ENCODE measurements at places on chromosomes 2 and 18.

DNA sequence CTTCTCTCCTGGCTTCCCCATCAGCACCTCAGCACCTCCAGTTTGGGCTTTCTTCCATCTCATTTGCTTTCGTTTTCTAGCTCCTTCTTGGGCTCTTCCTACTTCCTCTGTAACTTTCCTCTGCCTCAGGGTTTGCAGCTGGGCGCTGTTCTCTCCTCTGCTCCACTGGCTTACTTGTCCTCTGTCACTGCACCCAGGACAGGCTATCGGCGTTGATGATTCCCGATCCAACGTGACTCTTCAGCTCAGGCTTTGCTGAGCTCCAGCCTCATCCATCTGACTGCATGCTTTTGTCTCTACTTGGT, 362.4 kb downstream of the CYRIA start:
- DNase-seq: no peak

- no peak for DNase-seq
Measured at GRCh38 chr2:195768431-195768830, 111.4 kb downstream of the SLC39A10 start.

GRCh38 chr18:49161627-49162026, 210.9 kb upstream of the SMAD7 start:
- DNase-seq: peak; percentile 47

- peak; percentile 9 for DNase-seq
Measured at GRCh38 chr2:128808462-128809258, 490.0 kb upstream of the HS6ST1 start.

DNA sequence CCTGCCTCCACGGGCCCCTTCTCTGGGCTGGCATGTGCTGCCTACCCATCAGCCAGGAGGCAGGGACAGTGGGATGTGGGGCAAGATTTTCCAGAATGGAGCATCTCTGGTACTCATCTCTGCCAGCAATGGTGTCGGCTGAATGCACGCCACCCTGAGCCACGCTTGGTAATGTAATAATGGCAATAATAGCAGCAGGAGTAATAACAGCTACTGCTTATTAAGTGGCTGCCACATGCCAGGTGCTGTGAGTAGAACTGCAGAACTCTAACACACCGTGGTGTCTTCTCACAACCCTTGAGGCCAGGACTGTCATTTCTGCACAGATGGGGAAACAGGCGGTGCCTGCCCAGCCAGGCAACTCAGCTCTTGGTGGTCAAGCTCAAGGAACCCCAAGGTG, 113.6 kb downstream of the CELF4 start:
- DNase-seq: no peak

- no peak for DNase-seq
Measured at GRCh38 chr2:100862081-100862480, 42.1 kb downstream of the NPAS2 start.

GRCh38 chr2:21650569-21650968, 526.8 kb downstream of the TDRD15 start:
- DNase-seq: no peak

- no peak for DNase-seq
Measured at GRCh38 chr2:211328126-211328525, 771.7 kb downstream of the CPS1 start.

- no peak for DNase-seq
Measured at GRCh38 chr18:54280220-54280569, 10.9 kb downstream of the POLI start.

DNA sequence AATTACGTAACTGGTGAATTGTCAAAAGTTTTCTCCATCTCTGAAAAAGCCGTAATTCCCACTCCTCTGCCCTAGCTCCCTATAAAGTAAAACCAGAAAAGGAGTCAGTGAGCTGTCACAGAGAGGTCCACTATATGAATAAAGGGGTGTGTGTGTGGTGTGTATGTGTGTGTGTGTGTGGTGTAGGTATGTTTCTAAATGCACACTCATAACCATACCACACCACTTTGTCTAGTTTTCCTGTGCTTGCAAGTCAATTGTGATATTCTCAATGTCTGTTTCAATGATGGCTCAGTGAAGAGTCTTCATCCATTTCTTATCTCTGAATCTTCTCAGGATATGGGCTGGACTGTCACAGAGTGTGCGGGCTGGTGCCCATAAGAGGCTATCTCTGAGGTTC, 54.8 kb upstream of the CCDC68 start:
- DNase-seq: no peak

- no peak for DNase-seq
Measured at GRCh38 chr2:60677356-60677755, 78.7 kb upstream of the PAPOLG start.

GRCh38 chr18:46771141-46771540, 14.3 kb upstream of the ST8SIA5 start:
- no peak for DNase-seq

GRCh38 chr2:183072177-183072576, 6.4 kb upstream of the DUSP19 start:
- no peak for DNase-seq

DNA sequence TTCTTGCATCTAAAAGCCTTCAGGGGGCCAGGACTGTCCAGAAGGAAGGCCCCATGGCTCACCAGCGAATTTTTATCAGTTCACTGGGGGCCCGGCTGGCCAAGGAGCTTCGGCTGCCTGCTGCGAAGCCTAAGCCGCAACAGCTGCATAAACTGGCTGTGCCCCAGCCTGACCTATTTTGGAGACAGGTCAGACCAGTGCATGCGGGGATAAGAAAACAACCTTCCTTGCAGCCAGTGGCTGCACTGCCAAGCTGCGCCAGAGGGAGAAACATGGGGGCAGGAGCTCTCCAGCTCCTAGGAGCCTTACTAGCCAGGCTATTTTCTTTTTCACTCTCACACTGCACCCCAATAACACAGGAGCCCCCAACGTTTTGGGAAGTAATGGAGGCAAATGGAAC, 15.2 kb downstream of the PAX3 start:
- no peak for DNase-seq

DNA sequence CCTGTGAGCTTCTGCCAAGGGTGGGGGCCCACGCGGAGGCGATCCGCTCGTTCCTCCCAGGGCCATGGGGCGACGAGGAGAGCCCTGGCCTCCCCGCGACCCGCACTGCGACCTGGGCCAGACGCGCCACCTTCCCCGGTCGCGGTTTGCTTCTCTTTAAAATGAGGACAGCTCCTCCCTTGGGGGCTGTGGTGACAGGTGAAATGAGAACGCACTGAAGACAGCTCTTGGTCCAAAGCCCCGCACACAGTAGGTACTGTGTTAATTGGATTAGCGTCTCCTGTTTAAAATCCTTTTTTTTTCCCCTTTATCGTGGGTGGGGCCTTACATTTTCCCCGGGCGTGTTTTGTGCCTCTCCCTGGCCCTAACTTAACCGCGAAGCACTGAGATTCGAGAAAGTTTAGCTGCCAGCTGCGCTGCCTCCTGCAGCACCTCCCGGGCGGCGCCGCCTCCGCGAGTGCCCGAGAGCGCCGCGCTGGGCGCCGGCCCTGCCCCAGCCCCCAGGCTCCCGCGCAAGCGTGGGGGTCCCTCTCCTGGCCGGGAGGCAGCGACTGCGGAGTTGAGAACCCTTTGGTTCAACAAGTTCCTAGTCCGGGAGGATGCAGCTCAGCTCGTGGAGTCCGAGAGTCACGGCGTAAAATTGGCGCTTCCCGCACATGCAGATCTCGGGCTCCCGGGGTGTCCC, 1.1 kb downstream of the HPCAL1 start:
- no peak for DNase-seq

- peak; percentile 4 for DNase-seq
Measured at GRCh38 chr2:3169106-3169870, 208.3 kb downstream of the EIPR1 start.

GRCh38 chr18:78073275-78073674, 823.6 kb downstream of the GALR1 start:
- no peak for DNase-seq

DNA sequence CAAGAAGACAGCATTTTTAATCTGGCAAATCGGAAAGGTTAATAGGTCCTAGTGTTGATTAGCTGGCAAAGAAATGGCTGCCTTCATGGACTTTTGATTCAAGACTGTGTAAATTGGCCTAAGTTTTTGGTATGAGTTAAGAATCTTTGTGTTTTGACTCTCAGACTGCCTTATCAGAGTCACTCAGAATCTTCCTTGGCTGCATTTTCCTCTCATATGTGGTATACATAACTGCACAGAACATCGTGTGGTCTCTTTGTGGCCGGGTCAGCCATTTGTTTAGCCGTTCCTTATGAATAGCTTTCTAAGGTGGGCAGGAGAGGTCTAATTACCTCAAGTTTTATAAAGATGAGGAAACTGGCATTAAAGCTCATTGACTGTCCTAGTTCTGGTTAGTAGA, 30.1 kb downstream of the CAB39 start:
- DNase-seq: no peak

GRCh38 chr2:18976168-18976961, 382.1 kb downstream of the OSR1 start:
- peak; percentile 72 for DNase-seq

DNA sequence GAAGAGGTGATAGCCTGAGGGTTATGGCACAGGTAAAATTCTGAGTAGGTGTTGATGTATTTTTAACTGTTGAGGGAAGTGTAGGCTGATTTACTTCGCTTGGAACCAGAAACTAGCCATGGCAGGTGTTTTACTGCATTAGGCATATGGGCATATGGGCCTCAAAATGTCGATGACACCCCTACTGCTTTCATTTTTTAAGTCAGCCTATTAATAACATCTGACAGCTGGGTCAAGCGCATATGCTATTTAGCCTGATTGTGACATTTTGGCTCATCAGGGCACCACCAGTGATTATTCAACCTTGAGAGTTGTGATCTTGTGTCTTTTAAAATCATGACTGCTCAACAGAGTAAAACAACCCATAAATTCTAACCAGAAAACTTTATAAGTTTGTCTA, 1396.9 kb upstream of the NXPH2 start:
- DNase-seq: no peak

- no peak for DNase-seq
Measured at GRCh38 chr18:53950545-53950944, 273.9 kb downstream of the MBD2 start.

GRCh38 chr2:121334581-121335293, 49.7 kb upstream of the TFCP2L1 start:
- no peak for DNase-seq

DNA sequence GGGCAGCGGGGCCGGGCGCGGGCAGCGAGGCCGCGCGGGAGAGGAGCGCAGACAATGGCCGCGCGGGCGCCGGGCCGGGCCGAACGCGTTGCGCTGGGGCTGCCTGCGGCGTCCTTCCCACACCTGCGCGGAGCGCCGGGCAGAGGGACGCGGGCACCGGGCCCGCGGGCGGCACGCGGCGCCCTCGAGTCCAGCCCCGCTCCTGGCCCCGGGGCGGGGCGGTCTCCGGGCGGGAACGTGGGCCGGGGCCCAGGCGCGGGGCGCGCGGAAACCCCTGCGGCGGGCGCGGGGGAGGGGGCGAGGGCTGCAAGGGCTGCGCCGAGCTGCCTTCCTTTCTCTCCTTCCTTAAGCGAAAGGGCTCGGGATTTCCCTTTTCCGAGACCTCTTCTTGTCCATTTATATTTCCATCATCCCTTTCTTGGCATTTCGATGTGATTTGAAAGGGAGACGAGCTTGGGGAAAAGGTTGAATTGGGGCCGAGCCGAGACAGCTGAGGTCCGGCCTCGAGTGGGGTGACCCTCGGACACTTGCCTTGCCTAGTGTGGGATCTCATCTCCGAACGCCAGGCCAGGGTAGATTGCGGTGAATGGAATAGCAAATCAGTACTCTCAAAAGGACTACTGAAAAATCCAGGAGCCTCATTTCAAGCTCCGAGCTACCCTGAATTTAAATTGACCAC, 676 bp downstream of the KLHL23 start:
- DNase-seq: no peak

GRCh38 chr2:68103030-68103708, 40.4 kb upstream of the C1D start:
- DNase-seq: no peak

DNA sequence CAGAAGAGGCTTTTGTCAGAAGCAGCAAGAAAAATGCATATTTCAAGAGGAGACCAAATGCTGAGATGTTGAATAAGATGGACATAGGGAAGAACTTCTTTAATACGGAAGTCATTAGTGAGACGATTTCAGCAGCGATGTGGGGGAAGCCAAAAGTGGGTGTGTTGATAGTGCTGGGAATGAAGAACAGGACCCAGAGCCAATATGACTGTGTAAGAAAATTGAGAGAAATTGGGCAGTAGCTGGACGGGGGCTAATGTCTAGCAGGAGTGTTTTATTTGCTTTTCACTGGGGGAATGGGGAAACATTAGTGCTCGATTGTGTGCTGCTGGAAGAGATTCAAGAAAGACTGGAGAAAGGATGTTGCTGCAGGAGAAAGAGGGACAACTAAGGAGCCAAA, 788.7 kb upstream of the KLHL29 start:
- no peak for DNase-seq

- no peak for DNase-seq
Measured at GRCh38 chr2:134347756-134348155, 93.9 kb downstream of the MGAT5 start.

DNA sequence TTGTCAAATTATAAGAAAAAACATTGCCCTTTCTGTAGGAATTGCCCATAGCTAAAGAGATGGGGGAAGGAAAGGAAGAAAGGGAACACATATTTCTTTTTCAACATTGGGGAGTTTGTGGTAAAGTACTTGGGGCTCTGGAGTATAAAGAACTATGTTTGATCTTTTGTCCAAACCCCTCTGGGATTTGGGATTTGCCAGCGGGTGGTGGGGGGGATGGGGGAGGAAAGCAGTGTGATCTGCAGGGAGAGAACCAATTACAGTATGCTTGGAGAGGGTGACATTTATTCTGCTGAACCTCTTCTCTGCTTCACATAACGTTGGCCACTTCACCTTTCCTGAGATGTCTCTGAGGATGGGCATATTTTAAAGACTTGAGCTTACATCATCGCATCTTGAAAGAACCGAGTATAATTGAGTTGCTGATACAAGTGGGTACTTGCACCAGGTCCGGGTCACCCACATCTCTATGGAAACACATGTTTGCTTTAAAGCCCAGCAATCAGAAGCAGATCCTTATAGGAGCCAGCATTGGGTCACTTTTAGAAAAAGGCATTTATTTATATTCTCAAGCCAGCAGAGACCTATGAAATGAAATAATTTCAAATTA, 73.1 kb downstream of the SPATS2L start:
- DNase-seq: no peak

- DNase-seq: no peak
Measured at GRCh38 chr2:159124441-159124911, 156.0 kb downstream of the TANC1 start.

DNA sequence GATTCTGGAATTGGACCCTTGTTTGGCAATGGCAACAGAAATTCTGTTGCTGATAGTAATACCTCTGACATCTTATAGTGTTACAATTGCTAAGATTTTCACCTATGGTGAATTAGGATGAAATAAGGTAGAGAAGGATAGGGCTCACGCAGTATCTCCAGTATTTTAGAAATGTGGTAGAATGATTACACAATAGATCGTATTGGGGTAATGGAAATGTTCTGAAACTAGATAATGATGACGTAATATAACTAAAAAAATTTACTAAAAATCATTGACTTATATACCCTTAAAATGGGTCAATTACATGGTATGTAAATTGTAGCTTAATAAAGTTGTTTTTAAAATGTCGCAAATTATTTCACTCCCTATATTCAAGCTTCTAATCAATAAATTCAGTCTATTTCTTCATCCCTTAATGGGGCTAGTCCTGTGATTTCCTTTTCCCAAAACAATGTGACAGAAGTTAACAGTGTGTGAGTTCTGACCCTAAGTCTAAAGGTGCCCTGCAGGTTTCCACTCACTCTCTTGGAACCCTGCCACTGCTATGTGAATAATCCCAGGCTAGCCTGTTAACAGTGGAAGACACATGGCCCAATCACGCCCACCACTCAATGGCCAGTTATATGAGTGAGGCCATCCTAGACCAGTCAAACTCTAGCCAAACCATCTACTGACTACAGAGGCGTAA, 31.2 kb downstream of the USP37 start:
- DNase-seq: no peak

GRCh38 chr2:88860421-88861075, 169.1 kb downstream of the RPIA start:
- no peak for DNase-seq
